Ascending aorta (tissue), 2 donors: ENCODE measurements at places on chromosomes 6 and 20.

DNA sequence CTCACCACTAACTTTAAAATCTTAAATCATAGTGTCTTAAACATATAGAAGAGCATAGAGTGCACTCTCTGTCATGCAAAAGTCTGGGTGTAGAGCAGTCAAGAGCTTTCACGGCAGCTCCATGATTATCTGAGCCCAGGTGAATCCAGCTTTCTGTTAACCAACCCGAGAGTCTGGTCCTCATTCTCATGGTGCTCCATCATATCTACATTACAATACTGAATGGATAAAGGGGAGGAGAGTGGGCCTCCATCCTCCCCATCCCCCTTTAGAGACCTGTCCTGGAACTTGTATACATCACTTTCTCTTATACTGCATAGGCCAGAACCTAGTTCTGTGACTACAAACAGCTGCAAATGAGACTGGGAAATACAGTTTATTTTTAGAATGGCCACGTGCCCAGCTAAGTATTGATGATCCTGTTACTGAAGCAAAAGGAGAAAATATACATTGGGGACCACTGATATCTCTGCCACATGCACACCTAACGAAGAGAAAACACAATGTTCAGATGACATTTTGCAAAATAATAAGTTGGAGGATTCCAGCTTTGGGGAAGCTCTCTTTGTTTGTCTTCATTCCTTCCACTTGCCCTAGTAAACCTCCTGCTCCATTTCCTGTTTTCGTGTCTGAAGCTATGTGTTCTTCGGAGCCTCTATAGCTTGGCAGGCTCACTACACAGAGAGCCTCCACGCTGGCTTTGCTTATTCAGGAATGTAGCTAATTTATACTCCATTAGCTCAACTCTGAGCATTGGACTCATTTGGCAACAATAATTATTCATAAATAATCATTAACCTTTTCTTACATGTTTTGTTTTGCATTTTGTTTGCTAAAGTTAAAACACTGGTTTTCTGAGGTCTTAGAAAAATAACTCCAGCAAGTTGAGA lies 110.1 kb downstream of the IYD start:
- H3K27ac ChIP-seq = no peak overlapping the region
- H3K4me1 ChIP-seq = no peaks in the 10 kb centered on the region
- no peaks in the 10 kb centered on the region for H3K36me3 ChIP-seq
- H3K27me3 ChIP-seq = no peaks in the 10 kb centered on the region
- no peak overlapping the region for H3K4me3 ChIP-seq

DNA sequence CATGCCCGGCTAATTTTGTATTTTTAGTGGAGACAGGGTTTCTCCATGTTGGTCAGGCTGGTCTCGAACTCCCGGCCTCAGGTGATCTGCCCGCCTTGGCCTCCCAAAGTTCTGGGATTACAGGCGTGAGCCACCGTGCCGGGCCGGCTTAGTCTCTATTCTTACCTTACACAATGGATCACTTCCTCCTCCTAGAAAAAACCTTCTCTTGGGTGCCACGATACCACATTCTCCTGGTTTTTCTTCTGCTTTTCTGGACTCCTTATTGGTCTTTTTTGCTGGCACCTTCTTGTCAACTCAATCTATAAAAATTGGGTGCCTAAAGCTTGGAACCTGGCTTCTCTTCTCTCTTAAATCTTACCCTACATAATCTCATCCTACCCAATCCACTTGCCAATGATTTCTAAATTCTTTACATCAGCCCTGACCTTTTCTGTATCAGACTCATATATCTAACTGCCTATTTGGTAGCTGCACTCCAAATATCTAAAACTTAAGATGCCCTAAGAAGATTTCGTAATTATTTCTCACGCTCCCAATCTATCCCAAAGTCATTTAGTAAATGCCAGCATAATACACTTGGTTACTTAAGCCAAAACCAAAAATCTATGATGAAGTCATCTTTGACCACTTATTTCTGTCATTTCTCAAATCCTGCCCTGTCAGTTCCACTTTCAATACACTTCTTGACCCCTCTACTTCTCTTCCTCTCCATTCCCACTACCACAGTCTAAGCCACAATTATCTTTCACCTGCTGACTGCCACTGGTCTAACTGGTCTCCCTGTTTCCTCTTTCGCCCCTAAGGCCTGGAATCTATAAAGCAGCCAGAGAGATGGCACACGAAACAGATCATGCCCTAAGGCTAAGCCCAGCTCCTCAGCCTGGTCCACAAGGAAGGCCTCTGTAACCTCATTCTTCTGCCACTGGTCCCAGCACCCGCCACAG lies 43.2 kb downstream of the ELMO2 start:
- no peaks in the 10 kb centered on the region for H3K27me3 ChIP-seq
- peak overlapping the region; percentile 100 for H3K4me3 ChIP-seq
- H3K27ac ChIP-seq = peak overlapping the region; percentile 99
- peaks cover 9% of the 10 kb centered on the region for H3K4me1 ChIP-seq
- peaks cover 31% of the 10 kb centered on the region for H3K36me3 ChIP-seq

DNA sequence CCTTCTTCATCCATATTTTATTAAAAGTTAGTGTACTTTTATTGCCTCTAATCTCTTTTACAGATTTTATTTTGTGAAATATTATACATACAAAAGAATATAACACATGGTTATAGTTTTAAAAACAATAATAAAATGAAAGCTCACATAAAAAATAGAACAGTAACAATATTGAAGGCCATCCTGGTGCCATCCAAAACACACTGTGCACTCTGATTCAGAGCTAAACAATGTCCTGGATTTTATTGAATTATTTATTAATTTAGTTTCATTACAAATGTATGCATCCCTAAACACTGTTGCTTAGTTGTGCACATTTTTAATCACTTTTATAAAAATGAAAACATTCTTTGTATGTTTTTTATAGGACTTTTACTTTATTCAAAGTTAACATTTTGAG lies 32.9 kb downstream of the RNF217 start:
- no peaks in the 10 kb centered on the region for H3K27me3 ChIP-seq
- H3K36me3 ChIP-seq = no peaks in the 10 kb centered on the region
- H3K27ac ChIP-seq = no peak overlapping the region
- DNase-seq = no peak

- H3K4me1 ChIP-seq = no peaks in the 10 kb centered on the region
- H3K27ac ChIP-seq = no peak overlapping the region
- H3K4me3 ChIP-seq = no peak overlapping the region
- DNase-seq = no peak
- H3K27me3 ChIP-seq = no peaks in the 10 kb centered on the region
- no peaks in the 10 kb centered on the region for H3K36me3 ChIP-seq
Measured at GRCh38 chr6:35402136-35402855, 49.8 kb upstream of the FANCE start.

- no peak overlapping the region for H3K27ac ChIP-seq
- H3K27me3 ChIP-seq = no peaks in the 10 kb centered on the region
- no peak for DNase-seq
- H3K4me1 ChIP-seq = no peaks in the 10 kb centered on the region
Measured at GRCh38 chr20:6623989-6624388, 143.5 kb upstream of the BMP2 start.

DNA sequence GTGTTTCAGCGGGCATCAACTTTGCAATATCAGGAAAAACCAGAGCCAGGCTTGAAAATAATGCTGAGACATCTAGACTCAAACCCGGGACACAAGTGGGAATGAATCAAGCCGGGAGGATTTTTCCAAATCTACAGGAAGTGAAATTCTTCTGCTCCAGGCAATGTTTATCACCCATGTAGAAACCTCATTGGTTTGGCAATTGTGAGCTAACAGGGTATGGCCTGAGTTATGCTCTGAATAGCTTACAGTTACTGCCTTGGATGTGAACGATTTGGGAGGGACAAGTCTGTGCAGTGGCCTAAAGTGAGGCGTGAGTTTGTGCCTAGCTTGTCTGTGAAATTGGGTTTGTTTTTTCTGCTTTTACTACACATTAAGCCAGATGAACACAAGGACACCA lies 87.4 kb downstream of the PCSK2 start:
- no peaks in the 10 kb centered on the region for H3K36me3 ChIP-seq
- H3K27me3 ChIP-seq = no peaks in the 10 kb centered on the region
- DNase-seq = no peak

DNA sequence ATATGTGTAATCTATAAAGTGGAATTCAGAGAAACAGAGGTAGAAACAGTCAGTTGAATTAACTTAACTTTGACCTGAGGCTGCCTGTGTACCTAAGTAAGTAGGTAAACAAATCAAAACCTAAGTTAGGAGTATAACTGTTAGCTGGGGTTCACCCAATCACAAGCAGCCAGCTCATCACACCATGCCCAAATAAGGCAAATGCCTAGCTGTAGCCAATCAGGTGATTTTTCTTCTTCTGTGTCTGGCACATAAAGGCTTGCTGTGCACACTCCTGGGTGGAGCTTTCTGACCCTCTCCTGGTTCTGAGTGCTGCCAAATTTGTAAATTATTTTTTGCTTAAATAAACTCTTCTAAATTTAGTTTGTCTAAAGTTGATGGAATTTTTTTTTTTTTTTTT lies 54.7 kb upstream of the TRIM39 start:
- no peak for DNase-seq
- H3K4me3 ChIP-seq = no peak overlapping the region
- no peaks in the 10 kb centered on the region for H3K27me3 ChIP-seq
- no peaks in the 10 kb centered on the region for H3K36me3 ChIP-seq

GRCh38 chr6:24864343-24864742 lies 65.6 kb upstream of the ARMH2 start:
- no peak for DNase-seq
- no peak overlapping the region for H3K27ac ChIP-seq
- no peaks in the 10 kb centered on the region for H3K27me3 ChIP-seq
- H3K4me3 ChIP-seq = no peak overlapping the region
- no peaks in the 10 kb centered on the region for H3K4me1 ChIP-seq

GRCh38 chr6:65545920-65546319 lies 161.1 kb downstream of the EYS start:
- H3K4me1 ChIP-seq = no peaks in the 10 kb centered on the region
- no peaks in the 10 kb centered on the region for H3K27me3 ChIP-seq
- no peak for DNase-seq
- H3K36me3 ChIP-seq = no peaks in the 10 kb centered on the region
- H3K4me3 ChIP-seq = no peak overlapping the region

DNA sequence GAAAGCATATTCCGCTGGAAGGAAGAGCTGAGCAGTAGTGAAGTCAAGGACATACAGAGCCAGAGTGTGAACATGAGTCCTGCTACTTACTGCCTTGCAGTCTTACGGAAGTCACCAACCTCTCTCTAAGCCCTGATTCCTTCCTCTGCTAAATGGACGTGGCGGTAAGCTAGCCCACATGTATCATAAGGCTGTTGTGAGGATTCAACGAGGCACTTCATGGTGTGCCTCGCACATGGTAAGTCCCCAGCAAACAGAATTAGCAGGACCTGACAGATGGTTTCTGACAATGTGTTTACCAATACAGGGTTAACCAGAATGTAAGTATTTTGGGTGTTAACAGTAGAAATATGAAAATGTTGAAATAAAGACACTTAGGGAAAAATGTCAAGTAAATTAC lies 93.2 kb downstream of the IRF4 start:
- no peak overlapping the region for H3K27ac ChIP-seq
- no peaks in the 10 kb centered on the region for H3K4me1 ChIP-seq
- no peaks in the 10 kb centered on the region for H3K27me3 ChIP-seq
- H3K4me3 ChIP-seq = no peak overlapping the region

GRCh38 chr6:83868639-83869038 lies 9.2 kb downstream of the CYB5R4 start:
- H3K4me3 ChIP-seq = no peak overlapping the region
- H3K36me3 ChIP-seq = peaks cover 8% of the 10 kb centered on the region
- no peaks in the 10 kb centered on the region for H3K27me3 ChIP-seq
- H3K27ac ChIP-seq = no peak overlapping the region

- DNase-seq = no peak
- H3K27ac ChIP-seq = no peak overlapping the region
- H3K4me3 ChIP-seq = no peak overlapping the region
Measured at GRCh38 chr6:133288662-133289061, 47.5 kb downstream of the EYA4 start.

DNA sequence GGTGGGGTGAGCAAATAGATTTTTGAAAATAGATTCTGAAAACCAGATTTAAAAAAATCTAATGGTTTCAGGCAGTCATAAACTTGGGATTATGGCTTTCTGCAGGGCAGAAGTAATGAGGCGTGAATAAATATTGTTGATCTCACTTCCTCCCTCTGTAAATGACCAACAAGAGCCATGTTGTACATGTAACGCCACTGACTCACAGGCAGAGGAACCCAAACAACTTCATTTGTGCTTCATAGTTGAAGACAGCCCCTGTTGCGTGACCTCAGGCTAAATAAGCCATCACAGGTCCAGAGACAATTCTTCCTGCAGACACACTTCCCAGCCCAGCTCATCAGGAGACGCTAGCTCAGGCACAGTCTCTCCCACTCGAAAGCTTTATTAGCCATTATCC lies 59.1 kb upstream of the F13A1 start:
- DNase-seq = no peak
- H3K4me1 ChIP-seq = no peaks in the 10 kb centered on the region
- H3K27ac ChIP-seq = no peak overlapping the region
- H3K36me3 ChIP-seq = no peaks in the 10 kb centered on the region
- H3K4me3 ChIP-seq = no peak overlapping the region
- no peaks in the 10 kb centered on the region for H3K27me3 ChIP-seq

DNA sequence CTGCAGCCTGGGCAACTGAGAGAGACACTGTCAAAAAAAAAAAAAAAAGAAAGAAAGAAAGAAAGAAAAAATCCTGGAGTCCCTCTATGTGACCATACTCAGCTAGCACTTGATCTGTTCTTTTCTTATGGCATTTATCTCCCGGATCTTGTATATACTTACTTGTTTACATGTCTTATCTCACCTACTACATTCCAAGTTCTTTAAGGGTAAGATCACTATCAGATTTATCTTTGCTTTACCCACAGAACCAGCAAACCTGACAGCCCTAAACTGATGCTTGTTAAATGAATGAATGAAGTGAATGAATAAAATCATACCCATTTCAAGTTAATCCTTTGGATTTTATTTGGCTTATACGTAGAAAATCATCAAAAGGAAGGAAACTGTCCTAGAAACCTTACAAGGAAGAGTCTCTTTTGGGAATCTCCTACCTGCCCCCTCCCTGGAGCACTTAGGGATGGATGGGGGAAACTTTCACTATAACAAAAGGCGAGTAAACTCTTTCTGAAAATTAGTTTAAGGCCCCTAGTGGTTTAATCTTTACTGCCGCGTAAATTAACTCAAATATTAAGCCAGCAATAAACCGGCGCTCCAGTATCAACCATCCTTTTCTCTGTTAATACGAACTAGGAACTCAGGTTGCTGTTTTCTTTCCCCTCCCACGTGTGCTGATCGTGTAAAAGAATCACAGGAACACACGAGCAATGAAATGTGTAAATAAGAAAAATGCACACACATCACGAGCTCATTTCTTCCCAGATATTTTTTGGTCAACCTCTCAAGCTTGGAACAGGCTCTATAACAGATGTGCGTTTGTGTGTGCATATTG lies 1.3 kb upstream of the UTRN start:
- H3K27me3 ChIP-seq = no peaks in the 10 kb centered on the region
- no peak for DNase-seq
- peak overlapping the region; percentile 75 for H3K4me3 ChIP-seq
- no peaks in the 10 kb centered on the region for H3K4me1 ChIP-seq
- H3K27ac ChIP-seq = peak overlapping the region; percentile 99
- no peaks in the 10 kb centered on the region for H3K36me3 ChIP-seq

DNA sequence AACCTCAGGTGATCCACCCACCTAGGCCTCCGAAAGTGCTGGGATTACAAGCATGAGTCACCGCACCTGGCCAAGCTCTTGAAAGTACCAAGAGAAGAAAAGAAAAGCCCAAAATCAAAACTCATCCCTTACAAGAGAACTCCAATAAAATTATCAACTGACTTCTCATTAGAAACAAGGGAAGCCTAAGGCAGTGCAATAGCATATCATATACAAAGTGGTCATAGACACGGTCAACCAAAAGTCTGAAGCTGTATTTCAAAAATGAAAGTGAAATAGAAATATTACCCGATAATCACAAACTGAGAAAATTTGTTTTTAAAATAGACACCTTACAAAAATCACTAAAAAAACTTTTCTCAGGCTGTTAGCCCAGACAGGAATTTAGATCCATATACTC lies 1321.1 kb upstream of the GJE1 start:
- H3K27me3 ChIP-seq = no peaks in the 10 kb centered on the region
- no peaks in the 10 kb centered on the region for H3K4me1 ChIP-seq
- H3K4me3 ChIP-seq = no peak overlapping the region
- no peaks in the 10 kb centered on the region for H3K36me3 ChIP-seq
- no peak for DNase-seq
